ENCODE measurements at places on chromosomes 7 and 10. TPM values are rescaled to one million over a fixed set of nuclear protein-coding genes. Genes with fewer than 3 reads are reported as not detected.

The SPDYE2 gene
- not detected for total RNA-seq

The RSPH10B2 gene
- total RNA-seq, result not detected

The CDC14C gene
- total RNA-seq, result not detected

The WDFY4 gene
- total RNA-seq, result 0.06 TPM

The TRIM73 gene
- total RNA-seq, result 2.7 TPM

The DBNL gene
- total RNA-seq, result 71.8 TPM

The SUN3 gene
- 0.13 TPM for total RNA-seq

The OR2A7 gene
- not detected for total RNA-seq

The LRRC61 gene
- 0.05 TPM for total RNA-seq

The PTPRN2 gene
- 0.54 TPM for total RNA-seq

The CHAT gene
- not detected for total RNA-seq

The ZKSCAN5 gene
- total RNA-seq, result 10.0 TPM

The CFAP46 gene
- 1.8 TPM for total RNA-seq

The SLC26A3 gene
- not detected for total RNA-seq

The TAF5 gene
- total RNA-seq, result 3.6 TPM

The TMEM139 gene
- 0.91 TPM for total RNA-seq

The CDHR1 gene
- 0.13 TPM for total RNA-seq

The LIPK gene
- not detected for total RNA-seq

The CNOT4 gene
- total RNA-seq, result 10.5 TPM

The GALNT17 gene
- not detected for total RNA-seq

The BMPER gene
- total RNA-seq, result 4.6 TPM

The TRIM50 gene
- not detected for total RNA-seq

The AMPH gene
- total RNA-seq, result 0.12 TPM

The SHTN1 gene
- total RNA-seq, result 26.4 TPM
